ENCODE measurements at places on chromosomes 4 and X.

- no peak for DNase-seq
These were observed 173.1 kb downstream of the TMEM47 start for GRCh38 chrX:34483980-34484379.

DNA sequence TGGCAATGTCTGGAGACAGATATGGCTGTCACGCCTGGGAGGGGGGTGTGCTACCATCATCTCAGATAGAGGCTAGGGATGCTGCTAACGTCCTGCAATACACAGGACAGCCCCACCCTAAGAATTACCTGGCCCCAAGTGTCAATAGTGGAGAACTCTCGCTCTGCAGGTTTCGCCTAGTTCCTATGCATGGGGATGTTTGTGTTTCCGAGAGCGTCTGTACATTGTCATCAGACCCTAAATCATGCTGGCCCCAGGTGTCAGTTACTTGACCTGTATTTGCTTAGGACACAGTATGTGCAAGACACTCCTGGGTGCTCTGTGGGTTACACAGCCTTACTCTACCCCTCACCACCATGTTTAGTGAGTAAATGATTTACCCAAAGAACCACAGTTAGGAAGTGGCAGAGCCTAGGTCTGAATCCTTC is 90.8 kb downstream of the AFF1 start:
- DNase-seq: no peak

DNA sequence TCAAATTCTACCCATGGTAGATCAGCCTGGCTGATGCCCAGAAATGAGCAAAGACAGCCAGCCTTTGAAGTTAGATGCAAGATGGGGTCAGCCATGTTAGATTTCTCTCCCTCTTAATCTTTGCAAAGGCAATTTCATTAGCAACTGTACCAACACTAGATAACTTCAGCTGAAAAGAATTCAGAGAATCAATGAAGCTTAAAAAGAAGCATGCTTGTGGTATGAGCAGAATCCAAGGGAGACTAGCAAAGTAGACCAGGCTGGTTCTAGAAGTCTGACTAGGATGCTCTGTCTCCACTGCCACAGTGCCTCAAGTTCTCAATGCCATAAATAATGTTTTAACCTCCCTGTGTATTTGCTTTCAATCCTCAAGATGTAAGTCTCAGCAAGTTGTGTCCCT is 247.3 kb downstream of the SLC7A11 start:
- no peak for DNase-seq

- no peak for DNase-seq
These were observed 90.8 kb downstream of the FNIP2 start for GRCh38 chr4:158859661-158860060.

GRCh38 chr4:77154065-77154464 is 2.9 kb upstream of the CCNG2 start:
- no peak for DNase-seq

Measured in stimulated activated CD4-positive, alpha-beta T cell treated with anti-CD3 and anti-CD28 coated beads, Interleukin-1b, Interleukin-23, amount 100 ng/mL, for 1 hour (primary cell).